Fibroblast of lung (primary cell): ENCODE measurements at places on chromosomes 3 and 15.

- no peak for DNase-seq
These were observed 640.4 kb upstream of the CADM2 start for GRCh38 chr3:84318273-84318809.

- DNase-seq: no peak
These were observed 54.6 kb downstream of the MCCC1 start for GRCh38 chr3:183044547-183045229.

DNA sequence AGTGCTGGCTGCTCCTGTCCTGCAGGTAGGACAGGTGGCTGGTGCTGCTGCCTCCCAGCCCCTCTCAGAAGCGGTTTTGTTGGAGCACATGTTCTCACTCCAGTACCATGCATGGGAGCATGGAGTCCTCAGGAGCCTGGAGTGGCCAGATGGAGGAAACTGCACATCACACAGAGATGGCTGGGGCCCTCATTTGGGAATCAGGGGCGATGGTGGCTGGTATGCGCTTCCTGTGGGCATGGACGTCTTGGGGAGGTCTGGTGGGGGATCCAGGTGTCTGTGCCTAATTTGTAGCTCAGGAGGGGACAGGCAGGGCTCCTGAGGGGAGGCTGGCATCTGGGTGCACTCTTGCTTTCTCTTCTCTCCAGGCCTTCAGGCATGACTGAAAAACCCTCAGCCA lies 168.2 kb downstream of the KLF13 start:
- DNase-seq: no peak

GRCh38 chr3:14688525-14688924 lies 13.6 kb downstream of the C3orf20 start:
- no peak for DNase-seq
